ENCODE measurements at places on chromosomes 11 and 22. TPM values are rescaled to one million over a fixed set of nuclear protein-coding genes. Genes with fewer than 3 reads are reported as not detected.

FXYD2 gene
- 0.20 TPM for total RNA-seq

TRIM48 gene
- total RNA-seq: not detected

KLHL22 gene
- total RNA-seq: 19.8 TPM

NLRP14 gene
- total RNA-seq: 0.20 TPM

PARVG gene
- total RNA-seq: 0.20 TPM

KCNJ11 gene
- total RNA-seq: not detected

TH gene
- not detected for total RNA-seq

TEX54 gene
- not detected for total RNA-seq

MPPED1 gene
- not detected for total RNA-seq

LMO1 gene
- total RNA-seq: not detected

OR52E8 gene
- not detected for total RNA-seq

MAJIN gene
- not detected for total RNA-seq

CALCA gene
- total RNA-seq: not detected
